ENCODE measurements at places on chromosomes 3 and 15.

DNA sequence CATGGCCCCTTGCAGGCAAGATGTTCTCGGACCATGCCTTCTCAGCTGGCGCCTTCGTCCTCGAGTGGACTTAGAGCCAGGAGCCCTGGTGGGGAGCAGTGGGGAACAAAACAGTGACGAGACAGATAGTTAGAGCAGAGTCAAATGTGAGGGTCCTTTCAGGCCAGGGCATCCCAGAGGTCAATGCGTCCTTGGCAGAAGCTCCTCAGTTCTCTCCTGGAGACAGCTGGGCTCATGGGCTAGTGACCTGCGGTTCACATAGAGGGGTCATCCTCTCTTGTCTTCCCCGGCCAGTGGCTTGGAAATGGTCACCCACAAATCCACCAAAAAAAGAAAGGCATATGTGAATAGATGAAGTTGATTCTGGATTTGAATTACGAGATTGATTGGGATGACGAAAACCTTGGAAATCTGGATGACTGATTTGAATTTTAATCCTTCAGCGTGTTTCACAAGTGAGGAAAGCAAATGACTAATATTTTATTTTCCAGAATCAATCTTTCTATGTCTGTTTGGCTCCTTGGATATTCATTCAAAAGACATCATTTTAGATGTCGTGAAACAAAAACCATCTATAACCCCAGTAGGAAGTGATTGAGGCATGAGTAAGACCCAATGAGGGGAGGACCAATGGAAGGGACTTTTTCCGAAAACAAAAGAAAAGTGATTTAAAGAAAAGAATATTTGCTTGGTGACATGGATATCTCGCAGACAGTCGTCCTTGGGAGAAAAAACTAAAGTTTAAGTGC lies 84.5 kb downstream of the ASB7 start:
- no peak for DNase-seq

DNA sequence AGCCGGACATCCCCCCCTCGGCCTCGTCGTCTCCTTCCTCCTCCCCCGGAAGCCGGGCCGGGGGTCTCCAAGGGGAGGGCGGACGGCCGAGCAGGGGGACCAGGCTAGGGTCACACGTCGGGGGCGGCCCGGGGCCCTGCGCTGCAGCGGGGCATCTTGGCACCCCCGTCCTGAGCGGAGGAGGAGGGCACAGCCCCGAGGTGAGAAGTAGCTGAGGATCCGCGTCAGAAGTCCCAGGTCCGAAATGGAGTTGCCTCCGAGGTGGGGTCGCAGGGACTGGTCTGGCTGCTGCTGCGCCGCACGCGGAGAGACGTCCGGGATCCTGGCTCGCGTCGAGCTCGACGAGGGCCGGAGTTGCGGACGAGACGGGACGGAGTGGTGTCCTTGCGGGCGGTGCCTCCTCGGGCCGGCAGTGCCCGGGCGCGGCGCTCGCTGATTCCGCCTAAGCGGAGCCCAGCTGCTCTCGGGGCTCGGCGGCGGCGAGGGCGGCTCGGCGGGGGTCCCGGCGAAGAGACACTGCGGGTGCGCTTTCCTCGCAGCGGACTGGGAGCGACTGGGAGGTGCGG lies at the start of gene ADCY5:
Gene ADCY5 (minus strand): TSS at position 555 of the 566 bp plus-strand sequence. CDS start 545 bp downstream, at position 10.
- no peak for DNase-seq

DNA sequence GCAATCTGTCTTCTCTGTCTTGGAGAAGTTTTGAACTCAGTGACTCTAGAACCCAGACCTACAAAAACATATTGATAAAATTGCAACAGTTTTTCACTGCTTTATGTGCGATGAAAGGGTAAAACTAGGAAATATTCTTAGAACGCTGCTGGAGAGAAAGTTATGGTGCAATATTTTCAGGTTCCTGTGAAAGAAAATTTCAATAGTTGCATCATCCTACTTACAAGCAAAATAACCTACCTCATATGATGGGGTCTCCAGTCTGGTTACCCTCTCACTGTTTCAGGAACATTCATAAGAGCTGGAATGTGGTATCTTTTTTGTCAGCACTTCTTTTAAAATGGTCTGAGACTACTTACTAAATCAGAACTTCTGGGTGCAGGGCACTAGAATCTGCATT lies 27.1 kb downstream of the GATM start:
- no peak for DNase-seq

DNA sequence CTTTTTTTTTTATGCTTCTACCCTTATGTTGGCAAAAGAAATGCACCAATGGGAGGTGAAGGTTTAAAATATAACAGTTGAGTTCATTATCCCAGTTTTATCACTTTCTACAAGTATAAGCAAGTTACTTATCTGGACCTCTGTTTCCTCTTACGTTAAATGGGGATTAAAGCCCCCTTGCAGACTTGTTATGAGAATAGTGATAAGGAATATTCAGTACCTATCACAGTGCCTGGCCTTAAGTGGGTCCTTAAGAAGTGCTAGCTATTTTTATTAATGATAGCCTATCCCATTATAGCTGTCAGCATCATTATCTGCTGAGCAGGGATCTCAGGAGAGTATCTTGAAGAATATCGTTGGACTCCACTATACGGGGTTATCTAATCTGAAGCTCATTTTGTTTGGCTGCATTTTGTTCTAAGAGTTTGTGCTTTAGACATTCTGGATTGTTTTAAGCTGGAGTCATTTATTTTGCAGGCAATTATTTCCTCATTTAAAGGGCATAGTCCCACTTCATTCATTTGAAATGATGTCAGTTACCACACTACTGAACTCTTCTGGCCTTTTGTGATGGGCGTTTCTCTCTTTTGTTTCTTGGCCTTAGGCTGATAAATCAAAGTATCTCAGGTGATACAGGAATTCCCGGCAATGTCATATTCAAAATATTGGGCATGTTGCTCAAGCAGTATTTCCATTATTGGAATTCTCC lies 28.8 kb downstream of the RAB8B start:
- DNase-seq: no peak

DNA sequence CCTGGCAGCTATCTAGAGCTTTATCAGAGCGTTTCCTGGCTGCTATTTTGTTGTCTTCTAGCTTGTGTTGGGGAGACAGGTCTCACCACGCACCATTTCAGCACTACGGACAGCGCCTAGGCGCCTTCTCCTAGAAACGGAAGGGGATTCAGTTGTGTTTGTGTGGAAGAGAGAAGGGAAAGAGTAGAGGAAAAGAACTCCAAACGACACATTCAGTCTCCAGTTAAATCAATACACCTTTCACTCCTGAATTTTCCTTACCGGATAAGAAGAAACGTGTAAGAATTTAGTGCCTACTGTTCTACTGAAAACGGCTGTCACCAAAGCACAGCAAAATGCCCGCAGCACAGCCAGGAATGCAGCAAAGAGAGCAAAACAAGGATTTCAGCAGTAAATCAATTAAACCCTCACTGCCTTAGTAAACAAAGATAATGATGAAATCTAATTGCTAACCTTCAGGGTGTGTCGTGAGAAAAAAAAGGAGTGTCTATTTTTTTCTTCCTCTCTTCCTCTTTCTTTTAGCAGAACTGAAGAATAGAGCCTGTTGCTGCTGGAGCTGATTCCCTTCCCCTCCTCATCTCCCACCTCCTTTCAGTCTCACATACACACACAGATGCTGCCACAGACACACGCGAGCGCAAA lies 412 bp upstream of the CTXN2 start:
- no peak for DNase-seq

GRCh38 chr3:30399394-30400181 lies 206.8 kb upstream of the TGFBR2 start:
- DNase-seq: no peak

- no peak for DNase-seq
Observed at GRCh38 chr3:52650439-52650838, 35.3 kb downstream of the PBRM1 start.

DNA sequence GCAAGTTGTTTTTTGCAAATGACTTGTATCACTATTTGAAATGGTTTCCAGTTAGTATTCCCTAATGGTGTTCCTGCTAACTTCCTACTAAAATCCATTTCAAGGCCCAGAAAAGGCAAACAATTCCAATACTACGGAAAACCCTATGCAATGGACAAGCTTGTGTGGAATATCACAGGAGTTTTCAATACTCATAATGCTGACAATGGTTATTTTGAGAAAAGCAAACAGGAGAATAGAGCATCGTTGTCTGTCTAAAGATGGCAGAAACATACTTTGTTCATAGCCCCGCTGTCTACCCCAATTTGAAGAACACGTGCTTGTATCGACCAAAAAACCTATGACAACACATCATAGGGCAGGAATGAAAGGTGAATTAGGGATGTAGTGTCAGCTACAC lies 327.9 kb downstream of the CHST2 start:
- DNase-seq: no peak

DNA sequence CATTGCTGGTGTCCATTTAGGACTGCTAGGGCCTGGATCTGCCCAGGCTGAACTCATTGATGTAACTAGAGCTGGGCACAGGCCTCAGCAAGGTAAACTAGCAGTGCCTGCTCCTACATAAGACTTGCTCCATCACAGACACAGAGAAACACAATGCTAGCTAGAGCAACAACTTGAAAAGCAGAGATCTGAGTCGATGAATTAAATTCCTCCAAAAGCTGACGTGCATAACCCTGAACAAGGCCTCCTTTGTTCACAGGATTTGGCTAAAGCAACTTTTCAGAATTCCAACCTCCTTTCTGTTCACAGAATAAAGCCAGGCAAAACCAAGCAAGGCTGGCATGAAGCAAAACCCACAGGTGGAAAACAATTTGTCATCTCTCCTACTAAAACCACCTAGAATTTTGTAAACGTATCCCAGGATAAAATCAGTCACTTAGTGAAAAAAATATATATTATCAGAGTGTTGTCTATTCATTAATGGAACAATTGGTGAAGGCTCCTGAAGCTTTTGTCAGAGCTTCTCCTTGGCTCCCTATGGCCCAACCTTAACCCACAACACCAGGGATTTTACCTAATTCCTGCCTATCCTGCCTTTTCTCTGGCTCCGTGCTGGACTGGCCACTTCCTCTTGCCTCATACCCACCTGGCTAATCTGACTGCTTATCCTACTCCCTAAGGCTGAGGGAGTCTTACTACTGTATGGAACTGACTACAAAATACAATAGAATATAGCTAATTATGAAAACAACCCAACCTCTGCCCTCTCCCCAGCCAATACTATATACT lies 39.9 kb downstream of the PLCH1 start:
- DNase-seq: no peak

- DNase-seq: no peak
Observed at GRCh38 chr15:99744142-99744541, 10.9 kb upstream of the LYSMD4 start.

DNA sequence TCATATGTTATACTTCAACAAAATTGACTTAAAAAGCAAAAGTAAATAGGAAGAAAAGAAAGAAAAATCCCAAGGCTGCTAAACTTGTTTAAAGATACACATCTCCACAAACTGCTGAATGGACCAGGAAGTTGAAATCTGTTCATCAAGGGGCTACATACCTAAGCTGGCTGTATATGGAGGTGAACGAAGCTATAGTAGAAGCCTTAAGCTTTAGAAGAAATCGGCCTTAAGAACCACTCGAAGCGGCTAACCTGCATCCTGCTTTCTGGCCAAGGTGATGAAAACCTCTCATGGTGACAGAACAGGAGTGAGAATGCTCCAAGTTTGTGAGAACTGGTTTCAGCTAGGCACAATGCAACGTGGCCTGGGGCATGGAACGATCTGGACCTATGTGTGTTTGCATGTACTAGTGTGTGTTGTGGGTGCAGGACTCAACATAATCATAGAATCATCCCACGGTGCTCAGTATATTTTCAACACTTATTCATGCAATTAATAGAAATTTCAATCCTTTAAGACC lies 31.3 kb upstream of the SPTBN5 start:
- no peak for DNase-seq

GRCh38 chr3:193250492-193250891 lies 9.5 kb downstream of the PLAAT1 start:
- DNase-seq: no peak

- DNase-seq: no peak
Observed at GRCh38 chr3:29468187-29468586, 187.3 kb downstream of the RBMS3 start.

- no peak for DNase-seq
Observed at GRCh38 chr15:40330368-40330836, 6.9 kb downstream of the INAFM2 start.

- no peak for DNase-seq
Observed at GRCh38 chr15:94098921-94099573, 132.3 kb upstream of the MCTP2 start.

GRCh38 chr3:126354776-126355175 lies 2.4 kb downstream of the KLF15 start:
- no peak for DNase-seq

GRCh38 chr15:44186705-44187104 lies 8.4 kb downstream of the FRMD5 start:
- DNase-seq: no peak

DNA sequence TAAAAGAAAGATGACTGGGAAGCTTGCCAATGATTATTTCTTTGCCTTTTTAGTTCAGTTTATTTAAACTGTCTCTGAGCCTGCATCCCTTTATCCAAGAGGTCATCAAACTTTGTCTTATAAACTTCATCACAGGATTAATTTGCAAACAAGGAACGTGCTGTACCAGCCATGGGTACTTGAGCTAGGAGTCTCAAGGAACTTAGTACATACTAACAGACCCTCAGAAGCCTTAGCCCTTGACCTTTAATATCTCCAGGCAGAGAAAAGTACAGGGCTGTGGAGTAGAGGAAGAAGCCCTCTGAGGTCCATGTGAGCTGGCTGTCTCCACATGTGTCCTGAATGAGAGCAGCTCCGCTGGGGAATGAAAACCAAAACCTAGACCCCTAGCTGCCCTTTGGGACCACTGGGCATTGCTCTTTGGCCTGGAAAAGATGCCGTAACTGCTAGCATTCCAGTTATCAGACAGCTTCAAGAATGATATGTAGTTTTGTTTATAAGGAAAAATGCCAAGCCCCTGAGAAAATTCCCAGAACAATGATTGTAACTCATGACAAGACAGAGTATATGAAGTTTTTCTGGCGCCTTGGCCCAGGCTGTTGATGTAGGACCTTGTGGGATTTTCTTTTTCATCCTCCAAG lies 92.1 kb downstream of the ASB7 start:
- DNase-seq: no peak

DNA sequence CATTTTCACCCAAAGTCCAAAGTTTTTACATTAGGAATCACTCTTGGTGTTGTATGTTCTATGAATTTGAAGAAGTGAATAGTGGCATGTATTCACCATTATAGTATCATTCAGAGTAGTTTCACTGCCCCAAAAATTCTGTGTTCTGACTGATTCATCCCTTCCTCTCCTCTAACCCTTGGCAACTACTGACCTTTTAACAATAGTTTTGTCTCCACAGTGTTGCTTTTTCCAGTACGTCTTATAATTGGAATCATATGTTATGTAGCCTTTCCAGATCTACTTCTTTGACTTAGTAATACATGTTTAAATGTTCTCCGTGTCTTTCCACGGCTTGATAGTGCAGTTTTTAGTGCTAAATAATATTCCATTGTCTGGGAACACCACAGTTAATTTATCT lies 379.0 kb upstream of the SGO1 start:
- DNase-seq: no peak

DNA sequence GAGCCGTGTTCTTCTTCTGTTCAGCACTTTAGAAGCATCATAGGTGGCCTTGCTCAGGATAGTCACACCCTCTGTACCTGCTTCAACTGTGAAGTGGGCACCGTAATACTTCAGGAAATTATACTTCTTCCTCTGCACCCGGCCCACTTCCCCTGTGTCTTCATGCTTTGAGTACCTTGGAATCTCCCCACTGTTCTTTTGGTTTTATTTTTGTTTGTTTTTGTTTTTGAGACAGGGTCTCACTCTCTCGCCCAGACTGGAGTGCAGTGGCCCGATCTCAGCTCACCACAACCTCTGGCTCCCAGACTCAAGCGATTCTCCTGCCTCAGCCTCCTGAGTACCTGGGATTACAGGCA lies 1.7 kb downstream of the P2RY14 start:
- DNase-seq: no peak
